ENCODE measurements at places on chromosomes 12 and 14.

DNA sequence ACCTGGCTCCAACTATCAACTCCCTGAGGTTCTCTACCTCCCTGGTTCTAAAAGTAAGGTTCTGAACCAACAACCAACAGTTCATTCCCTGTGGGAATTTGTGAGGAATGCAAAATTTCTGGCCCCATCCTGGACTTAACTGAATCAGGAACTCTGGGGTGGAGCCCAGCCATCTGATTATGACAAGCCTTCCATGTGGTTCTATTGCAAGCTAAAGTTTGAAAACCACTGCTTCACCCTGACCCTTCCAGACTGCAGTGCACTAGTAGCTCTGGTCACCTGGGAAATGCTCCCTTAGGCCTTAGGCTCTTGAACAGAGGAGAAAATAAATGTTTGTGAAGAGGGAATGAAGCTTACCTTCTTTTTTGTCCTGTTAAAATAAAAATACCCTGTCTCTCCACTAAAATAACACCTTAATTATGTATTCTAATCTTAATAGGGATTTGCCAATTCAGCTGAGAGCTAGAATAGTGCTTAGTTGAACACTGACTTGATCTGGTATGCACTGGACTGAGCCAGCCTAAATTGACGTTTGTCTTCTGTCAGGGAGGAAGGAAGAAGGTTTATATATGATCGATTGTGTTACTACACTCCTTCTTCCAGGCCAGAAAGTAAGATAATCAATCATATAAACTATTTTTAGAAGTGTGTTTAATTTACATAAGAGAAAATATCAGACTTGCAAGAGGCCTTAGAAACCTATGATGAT lies 39.1 kb upstream of the DDHD1 start:
- DNase-seq: no peak

DNA sequence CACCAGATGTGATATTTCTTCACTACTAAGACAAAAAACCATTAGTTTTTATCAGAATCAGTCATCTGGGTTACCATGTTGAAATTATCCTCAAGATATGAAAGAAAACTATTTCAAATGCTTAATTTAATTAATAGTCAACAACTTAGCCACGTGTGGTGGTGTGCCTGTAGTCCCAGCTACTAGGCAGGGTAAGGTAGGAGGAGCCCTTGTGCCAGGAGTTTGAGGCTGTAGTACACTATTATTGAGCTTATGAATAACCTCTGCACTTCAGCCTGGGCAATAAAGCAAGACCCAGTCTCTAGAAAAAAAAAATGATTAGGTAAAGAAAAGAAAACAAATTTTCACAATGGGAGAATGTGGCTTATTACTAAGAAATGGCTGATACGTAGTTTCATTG lies 33.4 kb downstream of the MRPL42 start:
- no peak for DNase-seq

GRCh38 chr14:74302152-74302628 lies 544 bp downstream of the ABCD4 start:
- DNase-seq: no peak

DNA sequence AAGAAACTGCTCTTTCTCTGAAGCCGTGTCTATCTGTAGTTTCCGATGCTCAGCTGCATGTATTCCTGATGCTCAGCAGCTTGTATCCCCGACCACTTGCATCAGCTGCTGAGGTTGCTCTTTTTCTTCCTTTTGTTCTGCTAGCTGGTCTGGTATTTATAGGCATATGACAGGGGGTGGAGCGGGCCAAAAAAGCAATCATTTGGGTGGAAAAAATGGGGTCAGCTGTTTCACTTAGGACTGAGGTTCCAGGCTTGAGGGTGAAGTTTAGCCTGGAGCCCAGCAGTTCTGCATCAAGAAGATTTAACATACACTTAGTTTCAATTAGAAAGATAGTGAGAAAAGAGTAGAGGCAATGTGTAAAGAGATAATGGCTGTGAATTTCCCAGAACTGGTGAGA lies 23.6 kb upstream of the AMN1 start:
- no peak for DNase-seq

GRCh38 chr12:4810219-4810671 lies 90.0 kb downstream of the GALNT8 start:
- no peak for DNase-seq

GRCh38 chr12:114499338-114499737 lies 93.4 kb upstream of the TBX5 start:
- DNase-seq: no peak

- DNase-seq: no peak
Observed at GRCh38 chr12:75662511-75663159, 151.2 kb upstream of the KRR1 start.

DNA sequence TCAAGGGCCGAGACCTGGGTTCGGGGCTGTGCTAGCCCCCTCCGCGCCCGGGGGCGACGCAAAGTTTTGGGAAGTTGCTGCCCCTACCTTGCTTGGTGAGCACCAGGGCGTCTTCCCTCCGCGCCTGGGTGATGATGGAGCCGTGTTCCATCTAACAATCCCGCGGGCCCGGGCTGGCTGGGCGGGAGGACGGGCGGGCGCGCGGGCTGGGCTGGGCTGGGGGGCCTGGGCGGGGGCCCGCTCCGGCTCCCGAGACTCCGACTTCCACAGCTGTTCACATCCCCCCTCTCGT lies 298 bp downstream of the CTDSP2 start:
- no peak for DNase-seq

DNA sequence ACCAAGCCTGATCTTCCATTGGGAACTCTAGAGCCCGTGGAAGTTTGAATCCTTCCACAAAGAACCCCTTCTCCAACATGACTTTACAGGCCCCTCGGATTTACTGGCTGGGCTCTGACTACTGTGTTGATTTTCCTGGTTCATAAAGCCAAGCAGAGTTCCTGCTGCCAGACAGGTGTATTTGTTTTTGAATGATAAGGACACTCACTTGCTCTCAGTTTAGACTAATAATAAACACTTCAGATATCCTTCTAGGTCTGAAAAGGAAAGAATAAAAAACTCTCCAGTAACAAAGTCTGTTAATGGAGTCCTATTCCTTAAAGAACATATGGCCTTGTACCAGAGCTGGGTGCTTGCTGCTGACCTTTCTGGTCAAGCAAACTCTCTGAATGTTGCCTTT lies 31.0 kb downstream of the SIX1 start:
- no peak for DNase-seq

GRCh38 chr14:53655080-53655785 lies 301.4 kb downstream of the BMP4 start:
- no peak for DNase-seq

DNA sequence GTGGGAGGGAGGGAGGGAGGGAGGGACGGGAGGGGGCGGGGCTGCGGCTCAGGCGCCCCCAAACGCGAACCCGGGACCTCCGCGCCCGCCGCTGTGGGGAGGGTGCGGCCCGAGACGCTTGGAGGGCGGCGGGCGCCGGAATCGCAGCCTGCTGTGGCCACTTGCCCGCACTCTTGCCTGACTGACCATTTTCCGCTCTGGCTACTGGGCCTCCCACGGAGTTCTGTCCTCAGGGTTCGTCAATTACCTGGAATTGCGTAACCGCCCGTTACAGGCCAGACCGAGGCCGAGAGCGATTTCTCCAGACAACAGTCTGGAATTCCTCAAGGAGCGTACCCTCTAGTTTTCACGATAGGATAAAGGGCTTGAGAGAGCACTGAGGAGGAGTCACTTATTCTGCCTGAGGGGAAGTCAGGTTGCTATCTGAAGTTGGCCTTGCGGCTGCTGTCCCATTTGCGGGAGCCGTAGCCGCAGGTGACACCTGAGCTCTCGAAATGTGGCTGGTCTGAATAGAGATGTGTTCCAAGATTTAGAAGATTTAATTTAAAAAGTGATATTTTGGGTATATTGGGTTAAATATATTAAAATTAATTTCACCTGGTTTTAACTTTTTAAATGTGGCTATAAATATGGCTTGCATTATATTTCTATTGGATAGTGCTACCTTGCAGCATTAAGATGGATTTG lies 446 bp upstream of the ZNF641 start:
- peak; percentile 42 for DNase-seq

DNA sequence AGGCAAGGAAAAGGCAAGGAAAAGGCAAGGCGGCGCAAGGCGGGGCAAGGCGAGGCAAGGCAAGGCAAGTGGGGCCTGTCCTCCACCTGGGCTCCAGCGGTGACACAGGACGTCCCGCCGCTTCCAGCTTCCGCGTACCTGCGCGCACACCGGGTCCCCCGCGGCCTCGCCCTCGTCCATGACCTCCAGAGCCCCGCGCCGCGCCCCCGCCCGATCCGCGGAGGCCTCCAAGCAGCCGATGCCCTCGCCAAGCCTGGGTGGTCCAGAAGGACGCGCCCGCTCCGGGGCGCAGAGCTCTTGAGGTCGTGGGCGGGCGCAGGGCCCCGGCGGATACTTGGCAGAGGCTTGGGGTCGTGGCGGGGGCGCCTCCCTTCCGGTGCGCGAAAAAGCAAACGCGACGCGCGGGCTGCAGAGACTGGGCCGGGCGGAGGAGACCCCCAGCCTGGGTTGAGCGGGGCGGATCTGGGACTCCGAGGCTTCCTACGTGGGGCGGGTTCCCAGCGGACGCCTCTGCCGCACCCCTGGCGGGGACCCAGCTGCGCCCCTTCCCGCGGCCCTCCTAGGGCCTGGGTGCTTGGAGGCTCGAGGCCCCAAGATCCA lies 60.8 kb upstream of the EIF5 start:
- no peak for DNase-seq

GRCh38 chr12:76766161-76766560 lies 2.2 kb downstream of the ZDHHC17 start:
- no peak for DNase-seq

DNA sequence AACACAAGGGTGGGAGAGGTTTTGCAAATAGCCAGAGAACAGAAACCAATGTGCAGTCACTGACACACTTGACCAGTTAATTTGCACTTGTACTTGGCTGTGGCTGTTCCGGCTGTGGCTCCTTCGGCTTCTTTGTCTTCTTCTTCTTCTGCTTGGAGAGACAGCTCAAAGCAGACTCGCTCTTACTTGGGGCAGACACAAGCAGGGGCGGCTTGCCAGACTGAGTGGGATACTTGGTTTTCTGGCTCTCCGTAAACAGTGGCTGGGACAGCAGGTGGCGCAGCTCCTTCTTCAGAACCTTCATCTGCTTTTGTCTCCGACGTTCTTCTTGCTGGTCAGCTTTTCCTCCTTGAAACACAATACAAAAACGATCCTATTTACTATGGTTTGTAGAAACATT lies 25.0 kb downstream of the OTUB2 start:
- no peak for DNase-seq

DNA sequence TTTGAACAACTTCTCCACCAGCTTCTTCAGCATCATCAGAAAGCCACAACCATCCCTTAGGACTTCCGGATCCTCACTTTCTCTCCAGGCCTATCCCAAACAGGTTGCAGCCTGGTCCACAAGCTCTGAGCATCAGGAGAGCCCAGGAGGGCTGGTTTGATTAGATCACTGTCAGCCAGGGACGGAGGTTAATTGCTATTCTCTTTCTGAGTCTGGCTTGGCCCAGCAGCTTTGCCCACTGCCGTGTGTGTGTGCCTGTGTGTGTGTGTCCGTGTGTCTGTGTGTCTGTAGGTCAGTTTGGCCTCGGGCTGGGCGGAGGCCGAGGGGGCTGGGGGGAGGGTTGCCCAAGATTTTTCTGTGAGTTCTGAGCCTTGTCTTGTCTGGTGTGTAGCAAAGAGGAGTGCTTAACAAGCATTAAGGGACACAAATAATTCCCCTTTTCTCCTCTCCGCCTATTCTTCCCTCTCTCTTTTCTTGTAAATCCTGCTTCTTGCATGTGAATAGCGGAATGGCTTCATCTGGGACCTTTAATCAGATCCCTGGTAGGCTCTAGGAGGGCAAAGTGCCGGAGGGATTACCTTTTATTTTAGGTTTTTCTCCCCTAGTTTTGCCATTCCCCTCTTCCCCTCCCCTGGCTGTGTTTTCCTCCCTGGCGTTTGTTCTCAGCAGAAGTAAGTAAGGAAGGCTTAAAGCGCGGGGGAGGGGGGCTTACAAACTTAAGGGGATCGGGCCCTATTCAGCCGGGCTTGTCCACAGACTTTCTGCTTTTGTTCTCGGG lies 138.2 kb upstream of the LHX5 start:
- DNase-seq: no peak

DNA sequence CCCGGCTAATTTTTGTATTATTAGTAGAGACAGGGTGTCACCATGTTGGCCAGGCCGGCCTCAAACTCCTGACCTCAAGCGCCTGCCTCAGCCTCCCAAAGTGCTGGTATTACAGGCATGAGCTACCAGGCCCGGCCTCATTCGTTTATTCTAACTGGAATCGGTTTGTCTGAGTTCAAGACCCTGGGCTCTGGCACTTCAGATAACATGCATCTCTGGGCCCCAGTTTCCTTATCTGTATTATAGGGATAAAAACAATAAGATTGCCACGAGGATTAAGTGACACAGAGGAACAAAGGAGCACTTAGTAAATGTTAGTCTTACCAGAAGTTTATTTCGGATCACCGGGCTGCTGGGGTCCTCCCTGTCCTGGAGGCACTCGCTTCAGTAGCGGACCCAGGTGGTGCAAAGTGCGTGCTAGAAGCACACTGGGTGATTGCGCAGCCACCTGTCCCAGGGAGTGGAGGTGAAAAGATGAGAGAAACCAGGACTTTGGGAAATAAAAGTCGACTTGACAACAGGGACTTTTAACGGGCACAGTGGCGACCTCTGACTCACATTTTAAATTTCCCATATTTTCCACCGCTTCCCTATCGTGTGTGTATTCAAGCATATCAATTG lies 37.5 kb downstream of the ACACB start:
- DNase-seq: no peak

GRCh38 chr14:101340556-101340955 lies 220.7 kb upstream of the DIO3 start:
- no peak for DNase-seq

GRCh38 chr12:6253278-6253677 lies 53.1 kb downstream of the CD9 start:
- DNase-seq: no peak

DNA sequence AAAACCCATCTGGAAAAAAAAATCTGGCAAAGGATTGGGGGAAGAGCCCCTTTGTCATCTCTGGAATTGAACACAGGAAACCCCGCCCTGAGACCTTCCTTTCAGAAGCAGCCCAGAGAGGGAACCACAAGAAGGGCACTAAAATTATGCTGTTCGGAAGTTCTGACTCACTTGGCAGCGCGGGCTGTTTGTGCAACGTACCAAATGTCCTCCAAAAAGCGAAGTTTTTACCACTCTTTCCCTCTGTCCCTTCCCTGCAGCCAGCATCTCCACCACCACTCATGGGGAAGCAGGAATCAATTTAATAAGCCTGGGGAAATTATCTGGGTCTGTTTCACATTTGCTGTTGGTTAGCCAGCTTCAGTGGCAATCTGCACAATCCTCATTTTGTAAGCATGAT lies 3.2 kb upstream of the SYNE3 start:
- DNase-seq: no peak

GRCh38 chr12:40209886-40210285 lies 14.9 kb upstream of the LRRK2 start:
- DNase-seq: no peak

DNA sequence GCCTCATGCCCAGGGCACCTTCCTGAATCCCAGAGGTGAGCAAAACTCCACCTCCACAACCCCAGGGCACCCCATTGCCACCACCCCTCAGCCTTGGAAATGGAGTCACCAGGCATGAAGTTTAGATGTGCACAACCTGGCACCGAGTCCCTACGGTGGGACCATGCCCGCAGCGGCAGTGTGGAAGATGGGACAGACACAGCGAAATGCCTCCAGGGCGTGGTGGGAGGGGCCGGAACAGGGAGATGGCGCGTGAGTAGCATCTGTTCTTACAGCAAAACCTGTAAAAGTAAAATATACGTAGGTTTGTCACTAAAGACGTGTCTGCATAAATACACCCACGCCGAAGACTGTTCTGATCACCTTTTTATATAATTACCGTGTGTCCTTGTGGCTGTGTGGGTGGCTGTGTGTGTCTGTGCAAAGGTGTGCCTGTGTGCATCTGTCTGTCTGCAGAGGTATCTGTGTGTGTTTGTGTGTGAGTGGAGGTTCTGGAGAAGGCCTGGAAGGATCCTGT lies 17.4 kb upstream of the DEGS2 start:
- no peak for DNase-seq

GRCh38 chr14:92556255-92556741 lies 42.7 kb downstream of the RIN3 start:
- DNase-seq: no peak

Measured in cerebellar nuclear complex (tissue), 1 donor.